Stimulated activated CD4-positive, alpha-beta T cell treated with anti-CD3 and anti-CD28 coated beads, Interleukin-1b, Interleukin-23, amount 100 ng/mL, for 1 hour (primary cell): ENCODE measurements at places on chromosomes 2 and 18.

DNA sequence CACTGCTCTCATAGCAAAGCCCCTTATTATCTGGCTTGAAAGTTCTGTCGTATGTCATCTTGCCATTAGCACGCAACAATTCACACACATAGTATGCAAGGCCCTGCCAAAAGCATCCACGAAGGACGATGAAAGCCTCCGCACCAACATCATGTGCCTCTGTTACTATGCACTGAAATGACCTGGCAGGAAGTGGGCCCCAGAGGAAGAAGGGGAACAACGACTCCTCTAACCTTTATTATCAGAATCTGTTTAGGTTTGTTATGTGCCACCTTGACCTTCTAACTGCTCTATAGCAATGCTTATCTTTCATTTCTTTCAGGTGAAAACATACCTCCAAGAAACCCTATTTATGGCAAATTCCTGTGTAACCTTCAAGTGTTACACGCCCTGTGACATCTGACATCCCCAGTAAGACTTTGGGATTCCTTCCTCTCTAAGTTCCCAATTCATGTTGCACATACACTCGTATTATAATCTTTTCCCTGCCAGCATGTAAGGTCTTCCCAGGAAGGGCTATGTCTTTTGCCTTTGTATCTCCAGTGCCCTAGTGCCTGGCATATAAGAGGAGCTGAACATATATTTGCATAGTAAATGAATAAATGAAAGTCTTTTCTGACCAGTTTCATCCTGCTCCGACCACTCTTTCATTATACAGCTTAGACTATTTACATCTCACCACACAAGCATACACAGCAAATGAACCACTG is 7.0 kb upstream of the NDUFV2 start:
- no peak for DNase-seq

- no peak for DNase-seq
Observed at GRCh38 chr2:173631127-173631460, 276.4 kb downstream of the CDCA7 start.

GRCh38 chr2:76391678-76392077 is 681.0 kb upstream of the GCFC2 start:
- DNase-seq: no peak

- DNase-seq: no peak
Observed at GRCh38 chr2:28068527-28068926, 178.0 kb downstream of the BABAM2 start.

DNA sequence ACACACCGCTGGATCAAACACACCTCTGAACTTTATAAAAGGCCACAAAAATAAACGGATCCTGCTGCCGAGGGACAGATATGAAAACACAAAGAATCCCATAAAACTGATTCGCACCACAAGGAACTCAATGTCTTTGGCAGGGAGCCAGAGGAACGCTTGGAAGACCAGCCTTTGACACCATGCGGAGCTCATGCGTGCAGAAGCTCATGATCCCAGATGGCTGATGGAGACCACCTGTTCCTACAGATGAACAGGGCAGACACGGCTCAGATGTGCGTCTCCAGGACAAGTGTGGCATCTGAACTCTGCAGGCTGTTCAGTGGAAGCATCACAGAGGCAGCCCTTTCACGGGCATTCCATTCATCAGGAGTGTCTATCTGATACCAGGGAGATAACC is 24.9 kb downstream of the COPS9 start:
- DNase-seq: no peak

DNA sequence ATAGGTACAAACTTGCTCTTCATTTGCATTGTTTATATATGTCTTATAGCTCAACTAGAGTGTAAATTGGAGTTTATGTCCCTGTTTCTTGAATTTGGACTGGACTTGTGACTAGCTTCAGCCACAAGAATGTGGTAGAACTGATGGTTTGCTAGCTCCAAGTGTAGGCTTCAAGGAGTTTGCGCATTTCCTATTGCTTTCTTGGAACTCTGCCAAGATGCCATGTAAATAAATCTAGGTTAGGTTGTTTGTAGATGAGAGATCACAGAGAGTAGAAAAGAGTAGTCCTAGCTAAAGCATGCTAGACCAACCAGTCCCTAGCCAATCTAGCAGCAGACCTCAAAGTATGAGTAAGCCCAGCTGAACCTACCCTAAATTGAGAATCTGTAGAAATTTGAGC is 183.0 kb upstream of the CYP26B1 start:
- DNase-seq: no peak
